ENCODE measurements at places on chromosomes 3 and 15.

GRCh38 chr3:127063916-127064315 is 81.0 kb downstream of the PLXNA1 start:
- DNase-seq: no peak

DNA sequence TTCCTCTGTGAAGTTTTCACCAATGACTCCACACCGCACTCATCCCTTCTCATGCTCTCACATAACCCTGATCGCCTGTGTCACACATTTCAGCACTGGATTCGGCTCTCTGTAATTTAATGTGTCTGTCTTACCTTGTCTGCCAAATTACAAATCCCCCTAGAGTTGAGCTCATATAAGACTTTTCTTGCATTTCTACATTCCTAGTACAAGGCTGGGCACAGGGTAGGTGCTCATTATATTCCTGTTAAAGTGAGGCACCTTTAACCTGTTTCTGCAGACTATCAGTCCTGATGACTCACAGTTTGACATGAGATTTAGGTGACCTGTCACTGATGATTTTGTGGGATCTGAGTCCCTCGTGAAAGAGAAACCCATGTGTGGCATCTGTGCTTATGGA is 22.6 kb downstream of the TGM5 start:
- no peak for DNase-seq

DNA sequence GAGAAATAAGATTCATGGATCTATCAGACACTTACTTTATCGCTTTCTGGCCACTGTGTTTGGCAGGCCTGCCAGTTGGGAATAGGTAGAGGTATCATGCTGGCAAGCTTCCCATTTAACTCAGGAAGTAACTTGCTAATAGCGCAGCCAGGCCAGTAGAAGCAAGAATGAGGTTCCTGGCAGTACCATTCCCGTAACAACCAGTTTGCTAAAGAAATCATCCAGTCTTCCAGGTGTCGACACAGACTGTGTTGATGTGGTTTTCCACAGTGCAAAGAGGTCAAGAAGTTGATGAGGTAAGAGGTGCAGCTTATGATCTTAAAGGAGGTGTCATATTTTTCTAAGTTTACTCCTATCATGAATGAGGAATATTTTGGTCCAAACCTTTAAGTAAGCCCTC is 46.2 kb downstream of the DPH6 start:
- no peak for DNase-seq

GRCh38 chr3:71050166-71050537 is 533.4 kb downstream of the FOXP1 start:
- DNase-seq: no peak

GRCh38 chr3:110767838-110768237 is 303.8 kb upstream of the NECTIN3 start:
- no peak for DNase-seq
